ENCODE measurements at places on chromosomes 16 and 17.

DNA sequence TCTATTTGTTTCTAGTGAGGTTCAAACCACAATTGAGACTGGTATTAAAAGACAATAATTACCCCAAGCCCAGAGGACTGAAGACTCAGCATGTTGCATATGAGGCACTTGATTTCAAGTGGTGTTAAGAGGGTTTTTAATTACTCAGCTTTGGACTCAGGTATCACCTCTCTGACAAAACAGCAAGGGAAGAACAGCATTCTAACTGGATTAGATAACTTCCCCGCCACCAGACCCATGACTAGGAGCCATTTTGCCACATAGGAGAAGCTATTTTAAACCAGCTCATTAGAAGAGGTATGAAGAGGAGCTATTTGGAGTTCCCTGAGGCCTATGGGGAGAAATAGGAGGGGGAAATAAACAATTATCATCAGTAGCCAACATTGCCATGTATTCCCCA is 226.1 kb upstream of the TOX3 start:
- no peak for DNase-seq

DNA sequence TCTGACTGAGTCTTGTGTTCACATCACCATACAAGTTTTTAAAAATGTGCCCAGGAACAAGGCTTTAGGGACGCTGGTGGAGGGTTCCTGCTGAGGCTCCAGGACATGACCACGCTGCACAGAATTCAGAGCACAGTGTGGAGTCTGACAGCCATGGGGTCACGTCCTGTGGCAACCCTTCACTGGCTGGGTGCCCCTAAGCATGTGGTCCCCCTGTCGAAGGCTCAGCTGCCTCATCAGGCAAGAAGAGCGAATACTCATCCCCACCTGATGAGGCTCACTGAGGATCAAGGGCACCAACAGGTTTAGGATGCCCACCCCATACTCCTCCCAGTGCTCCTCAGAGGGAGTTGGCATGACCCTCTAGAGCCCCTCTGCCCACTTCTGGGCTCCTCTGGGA is 5.9 kb downstream of the PNMT start:
- no peak for DNase-seq

GRCh38 chr17:48593840-48594537 is 410 bp upstream of the HOXB5 start:
- peak; percentile 85 for DNase-seq

DNA sequence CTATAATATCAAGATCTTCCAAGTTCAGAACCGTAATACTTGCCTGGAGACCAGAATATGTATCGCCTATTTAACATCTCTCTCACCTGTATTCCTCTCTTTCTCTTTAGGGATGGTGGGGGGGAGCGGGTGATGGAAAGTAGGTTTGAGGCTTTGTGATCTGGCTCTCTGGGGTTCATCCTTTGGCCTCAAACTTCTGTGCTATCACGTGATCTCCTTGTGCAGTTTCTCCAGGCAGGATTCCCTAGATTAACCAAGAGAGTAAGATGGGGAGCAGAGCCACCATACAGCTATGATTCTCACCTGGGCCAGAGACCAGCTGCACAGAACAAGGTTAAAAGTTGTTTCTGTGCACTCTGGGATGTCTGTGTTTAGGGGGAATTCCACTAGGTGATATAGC is 5.2 kb downstream of the TMEM100 start:
- no peak for DNase-seq

DNA sequence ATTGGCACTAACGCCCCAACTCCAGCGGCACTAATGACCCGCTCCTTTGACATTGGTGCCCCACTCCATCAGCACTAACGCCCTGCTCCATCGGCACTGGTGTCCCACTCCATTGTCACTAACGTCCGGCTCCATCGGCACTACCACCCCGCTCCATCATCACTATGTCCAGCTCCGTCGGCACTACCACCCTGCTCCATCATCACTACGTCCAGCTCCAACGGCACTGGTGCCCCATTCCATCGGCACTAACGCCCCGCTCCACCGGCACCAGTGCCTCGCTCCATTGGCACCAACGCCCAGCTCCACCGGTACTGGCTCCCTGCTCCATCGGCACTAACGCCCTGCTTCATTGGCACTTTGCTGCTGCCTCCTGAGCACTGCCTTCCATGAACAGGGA is 7.5 kb downstream of the ZNF213 start:
- DNase-seq: no peak

DNA sequence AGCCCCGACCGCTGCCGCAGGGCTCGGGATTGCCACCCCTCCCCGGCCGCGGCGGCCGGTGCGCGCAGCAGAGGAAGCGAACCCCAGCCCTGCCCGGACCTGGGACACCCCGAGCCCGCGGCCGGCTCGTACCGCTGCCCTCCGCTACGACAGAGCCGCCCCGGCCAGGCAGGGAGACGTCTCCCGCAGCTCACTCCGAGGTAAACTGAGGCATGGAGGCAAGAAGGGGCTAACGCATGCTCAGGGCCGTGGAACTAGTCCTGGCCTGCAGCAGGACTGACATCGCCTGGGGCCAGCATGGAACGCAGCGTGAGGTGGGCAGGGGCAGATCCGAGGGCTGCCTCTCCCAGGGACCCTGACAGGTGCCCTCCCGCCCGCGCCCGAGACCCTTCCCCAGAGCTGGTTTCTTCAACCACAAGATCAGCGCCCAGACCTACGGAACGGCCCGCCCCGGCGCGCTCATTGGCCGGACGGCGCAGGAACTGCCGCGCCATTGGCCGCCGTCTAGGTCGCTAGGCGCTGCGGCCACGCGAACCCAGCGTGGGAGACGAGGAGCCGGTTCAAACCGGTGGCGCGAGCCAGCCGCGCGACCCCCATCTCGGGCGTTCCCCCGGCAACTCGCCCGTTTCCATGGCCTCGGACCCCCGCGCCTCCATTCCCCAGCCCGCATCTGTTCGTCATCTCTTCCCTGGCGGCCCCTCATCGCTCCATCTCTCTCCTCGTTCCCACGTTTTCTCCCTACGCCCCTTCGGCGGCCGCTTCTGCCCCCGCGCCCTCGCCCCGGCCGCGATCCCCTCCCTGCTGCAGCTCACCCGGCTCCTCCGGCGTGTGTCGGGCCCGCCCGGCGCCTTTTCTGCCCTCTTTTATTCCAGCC is at the start of gene SLC43A2:
Gene SLC43A2, minus strand, starts transcription at position 853 of the 874 bp plus-strand sequence. CDS start 960 bp downstream, outside the sequence.
- DNase-seq: peak; percentile 80

DNA sequence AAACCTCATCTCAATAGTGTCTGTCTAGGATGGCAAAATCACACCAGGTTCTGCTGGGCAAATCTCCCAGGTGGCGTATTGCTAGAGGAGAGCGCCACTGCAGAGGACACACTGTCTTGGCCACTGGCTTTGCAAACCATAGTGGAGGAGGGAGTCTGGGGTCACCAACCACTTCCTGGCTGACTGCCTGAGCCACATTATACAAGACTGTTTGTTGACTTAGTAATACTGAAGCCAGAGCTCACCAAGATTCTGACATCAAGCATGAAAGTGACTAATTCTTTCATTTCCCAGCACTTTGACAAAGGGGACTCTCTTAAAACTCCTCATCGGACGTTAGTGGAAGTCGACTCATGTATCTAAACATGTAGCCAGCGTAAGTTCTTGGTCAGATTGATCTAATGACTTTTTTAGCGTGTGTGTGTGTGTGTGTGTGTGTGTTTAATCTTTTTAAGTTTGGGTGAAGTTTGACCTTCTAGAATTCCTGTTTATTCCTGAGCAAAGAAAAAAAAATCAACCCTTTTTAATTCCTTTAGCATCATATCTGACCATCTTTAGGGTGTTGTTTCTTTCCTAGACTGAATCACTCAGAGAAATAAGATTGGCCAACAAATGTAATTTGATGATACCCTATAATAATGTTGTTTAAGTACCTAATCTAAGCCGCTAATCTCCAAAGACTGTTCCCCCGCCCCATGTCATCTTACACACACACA is 13.7 kb downstream of the PITPNC1 start:
- DNase-seq: no peak
